ENCODE measurements at places on chromosomes 6 and 20. TPM values are rescaled to one million over a fixed set of nuclear protein-coding genes. Genes with fewer than 3 reads are reported as not detected.

The OR2H1 gene
- not detected for total RNA-seq

The HLA-DMB gene
- not detected for total RNA-seq

The PSORS1C2 gene
- total RNA-seq: not detected

The PI3 gene
- 2.8 TPM for total RNA-seq

GRCh38 chr20:58871533-58872102 lies 19.1 kb downstream of the GNAS start:
- no peak for DNase-seq

DNA sequence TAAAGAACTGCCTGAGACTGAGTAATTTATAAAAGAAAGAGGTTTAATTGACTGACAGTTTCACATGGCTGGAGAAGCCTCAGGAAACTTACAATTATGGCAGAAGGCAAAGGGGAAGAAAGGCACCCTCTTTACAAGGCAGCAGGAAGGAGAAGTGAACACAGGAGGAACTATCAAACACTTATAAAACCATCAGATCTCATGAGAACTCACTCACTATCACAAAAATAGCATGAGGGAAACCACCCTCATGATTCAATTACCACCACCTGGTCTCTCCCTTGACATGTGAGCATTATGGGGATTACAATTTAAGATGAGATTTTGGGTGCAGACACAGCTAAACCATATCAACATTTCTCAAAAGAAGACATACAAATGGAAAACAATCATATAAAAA lies 266.3 kb downstream of the EPM2A start:
- no peak for DNase-seq

DNA sequence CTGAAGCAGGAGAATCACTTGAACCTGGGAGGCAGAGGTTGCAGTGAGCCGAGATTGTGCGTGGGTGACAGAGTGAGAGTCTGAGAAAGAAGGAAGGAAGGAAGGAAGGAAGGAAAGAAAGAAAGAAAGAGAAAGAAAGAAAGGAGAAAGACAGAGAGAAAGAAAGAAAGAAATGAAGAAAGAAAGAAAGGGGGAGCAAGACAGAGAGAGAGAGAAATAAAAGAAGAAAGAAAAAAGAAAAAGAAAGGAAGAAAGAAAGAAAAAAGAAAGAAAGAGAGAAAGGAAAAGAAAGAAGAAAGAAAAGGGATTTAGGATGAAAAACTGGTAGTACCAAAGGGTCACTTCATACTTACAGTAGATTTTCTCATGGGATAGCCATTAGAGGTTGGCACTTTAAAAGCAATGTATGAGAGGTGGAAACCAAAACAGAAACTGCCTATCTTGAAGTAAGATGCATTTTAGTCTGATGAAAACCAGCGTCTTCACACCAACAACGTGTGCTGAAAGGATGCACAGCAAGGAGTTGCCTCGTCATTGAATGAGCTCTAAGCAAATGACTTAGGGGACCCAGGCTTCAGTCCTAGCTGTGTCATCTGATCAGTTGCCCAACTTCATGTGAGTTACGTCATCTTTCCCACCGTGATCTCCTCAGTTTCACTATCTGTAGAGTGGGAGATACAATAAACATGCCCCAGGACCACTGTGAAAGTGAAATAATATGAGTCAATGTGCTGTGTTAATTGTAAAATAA lies 133.9 kb upstream of the NEDD9 start:
- no peak for DNase-seq

DNA sequence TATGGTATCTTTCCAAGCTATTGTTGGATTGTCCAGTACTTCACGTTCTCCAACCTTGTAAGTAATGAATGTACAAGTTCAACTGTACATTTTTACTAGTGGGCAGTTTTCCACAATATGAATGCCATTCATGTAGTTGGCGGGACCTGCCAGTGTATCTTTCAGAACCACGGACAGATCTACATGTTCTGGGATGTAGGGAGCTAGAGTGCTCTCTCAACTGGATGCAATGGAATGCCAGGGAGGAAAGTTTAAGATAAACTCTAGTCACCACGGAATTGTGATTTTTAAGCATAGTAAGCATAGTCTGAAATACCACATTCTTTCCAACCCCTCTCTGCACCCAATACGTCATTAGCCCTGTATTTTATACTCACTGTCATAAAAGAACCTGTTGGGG lies 21.5 kb upstream of the HLA-C start:
- DNase-seq: peak; percentile 67
